Muscle of leg (tissue), 16 donors: ENCODE measurements at places on chromosomes 7 and 10. TPM values are rescaled to one million over a fixed set of nuclear protein-coding genes. Genes with fewer than 3 reads are reported as not detected.

DNA sequence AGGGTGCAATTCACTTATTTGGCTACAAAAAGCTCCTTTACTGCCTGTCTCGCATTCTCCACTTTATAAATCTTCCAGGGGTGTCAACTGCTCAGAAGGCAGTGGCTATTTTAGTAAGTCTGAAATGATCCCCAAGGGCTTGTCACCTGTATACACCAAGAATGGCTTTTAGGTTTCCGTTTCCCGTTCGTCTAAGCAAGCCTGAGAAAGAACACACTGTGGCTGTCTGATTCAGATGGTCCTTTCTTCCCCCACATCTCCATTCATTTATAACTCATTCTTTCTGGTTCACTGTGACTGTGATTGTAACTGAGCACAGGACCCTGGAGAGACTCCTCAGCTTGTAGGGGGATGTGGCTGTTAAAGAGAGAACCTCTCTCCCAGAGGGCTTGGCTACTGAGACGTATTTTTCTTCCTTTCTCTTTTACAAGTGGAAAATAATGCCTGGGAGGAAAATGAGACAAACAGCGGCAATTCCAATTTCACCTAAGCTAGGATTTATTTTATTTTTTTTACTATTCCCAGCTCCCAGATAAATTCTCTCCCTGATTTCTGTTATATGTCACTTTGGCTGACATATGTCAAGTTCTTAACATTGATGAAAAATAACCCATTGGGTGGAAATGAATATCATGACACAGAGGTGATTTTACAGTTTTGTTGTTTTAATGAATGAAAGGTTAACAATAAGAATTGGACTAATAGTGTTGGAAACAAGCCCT lies 129.3 kb downstream of the FAM107B start:
- H3K27me3 ChIP-seq = peaks cover 3% of the 10 kb centered on the region
- no peak overlapping the region for H3K27ac ChIP-seq
- no peak overlapping the region for H3K4me3 ChIP-seq
- peaks cover 9% of the 10 kb centered on the region for H3K4me1 ChIP-seq
- peak; percentile 42 for DNase-seq
- no peaks in the 10 kb centered on the region for H3K36me3 ChIP-seq

DNA sequence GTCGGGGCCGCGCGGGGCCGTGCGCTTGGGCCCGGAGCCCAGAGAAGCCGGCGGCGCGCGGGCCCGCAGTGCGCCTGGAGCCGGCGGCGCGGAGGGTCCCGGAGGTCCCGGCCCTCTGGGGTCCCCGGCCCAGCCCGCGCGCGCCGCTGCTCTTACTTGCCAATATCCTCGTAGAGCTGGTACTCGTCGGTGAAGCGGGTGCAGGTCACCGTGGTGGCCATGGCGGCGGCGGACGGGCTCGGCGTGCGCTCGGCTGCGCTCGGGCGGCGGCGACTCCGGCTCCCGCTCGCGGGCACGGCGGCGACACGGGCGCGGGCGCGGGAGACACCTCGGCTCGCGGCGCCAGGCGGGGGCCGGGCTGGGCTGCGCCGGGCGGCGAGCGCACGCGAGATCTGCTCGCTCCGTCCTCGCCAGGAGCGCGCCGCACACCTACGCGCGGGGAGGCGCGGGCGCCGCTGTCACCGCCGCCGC lies at the start of gene CAMK2B:
Gene CAMK2B, minus strand, starts transcription at position 394 of the 471 bp plus-strand sequence. Its CDS starts 173 bp downstream, at position 221.
- no peaks in the 10 kb centered on the region for H3K36me3 ChIP-seq
- H3K4me1 ChIP-seq = peaks cover 36% of the 10 kb centered on the region
- H3K27ac ChIP-seq = peak within 1 kb of the TSS; percentile 20
- peaks cover 55% of the 10 kb centered on the region for H3K27me3 ChIP-seq
- DNase-seq = no peak

DNA sequence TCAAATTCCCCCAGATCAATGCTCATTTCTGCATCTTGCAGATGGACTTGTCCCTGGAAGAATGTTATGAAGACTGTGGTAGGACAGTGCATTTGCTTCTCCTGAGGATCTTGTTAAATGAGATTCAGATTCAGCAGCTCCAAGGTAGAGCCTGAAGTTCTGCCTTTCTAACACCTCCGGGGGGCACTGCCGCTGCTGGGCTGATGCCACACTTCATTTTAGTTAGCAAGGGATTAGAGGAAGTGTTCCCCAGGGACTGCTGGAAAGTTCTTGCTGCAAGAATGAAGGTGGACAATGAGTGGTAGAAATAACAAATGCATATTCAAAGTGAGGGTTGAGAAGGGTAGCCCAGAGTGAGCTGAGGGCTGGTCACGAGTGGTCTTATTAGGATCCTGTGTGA lies 434.3 kb upstream of the AKR1E2 start:
- DNase-seq = no peak
- H3K27ac ChIP-seq = no peak overlapping the region
- no peaks in the 10 kb centered on the region for H3K4me1 ChIP-seq
- H3K36me3 ChIP-seq = no peaks in the 10 kb centered on the region
- no peak overlapping the region for H3K4me3 ChIP-seq
- no peaks in the 10 kb centered on the region for H3K27me3 ChIP-seq

- H3K4me1 ChIP-seq = no peaks in the 10 kb centered on the region
- no peaks in the 10 kb centered on the region for H3K36me3 ChIP-seq
- DNase-seq = no peak
- H3K4me3 ChIP-seq = no peak within 1 kb of the TSS
- H3K27ac ChIP-seq = no peak within 1 kb of the TSS
- no peaks in the 10 kb centered on the region for H3K27me3 ChIP-seq
These were observed at the start of gene LAMB4 for GRCh38 chr7:108130261-108130660. TSS of gene LAMB4 (minus strand) at chr7:108130361. CDS start at chr7:108123164, 7,197 bp downstream.

DNA sequence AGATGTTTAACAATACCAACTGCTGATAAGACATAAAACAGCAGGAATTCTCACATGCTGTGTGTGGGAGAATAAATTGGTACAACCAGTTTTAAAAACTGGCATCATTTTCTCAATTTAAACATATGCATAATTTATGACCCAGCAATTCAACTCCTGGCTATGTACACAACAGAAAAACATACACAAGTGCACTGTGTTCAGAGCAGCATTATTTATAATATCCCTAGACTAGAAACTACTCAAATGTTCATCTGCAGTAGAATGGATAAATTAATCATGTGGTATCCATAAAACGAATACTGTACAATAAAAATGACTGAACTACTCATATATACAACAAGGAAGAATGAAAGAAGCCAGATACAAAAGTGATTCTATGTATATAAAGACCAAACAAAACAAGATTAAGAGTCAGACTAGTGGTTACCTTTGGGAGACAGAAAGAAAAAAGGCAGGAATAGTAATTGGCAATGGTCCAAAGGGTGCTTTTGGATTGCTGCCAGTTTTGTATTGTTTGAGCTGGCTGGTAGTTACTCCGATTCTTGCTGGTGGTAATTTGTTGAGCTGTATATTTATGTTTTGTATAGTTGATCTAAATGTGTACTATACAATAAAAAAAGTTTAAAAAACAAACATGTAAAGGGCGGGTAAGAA lies 306.0 kb downstream of the TFEC start:
- no peaks in the 10 kb centered on the region for H3K36me3 ChIP-seq
- no peaks in the 10 kb centered on the region for H3K4me1 ChIP-seq
- no peak overlapping the region for H3K4me3 ChIP-seq
- H3K27me3 ChIP-seq = no peaks in the 10 kb centered on the region

GRCh38 chr10:70540789-70541360 lies 61.7 kb downstream of the PRF1 start:
- no peak overlapping the region for H3K4me3 ChIP-seq
- H3K4me1 ChIP-seq = peaks cover 37% of the 10 kb centered on the region
- H3K27ac ChIP-seq = no peak overlapping the region
- no peak for DNase-seq
- no peaks in the 10 kb centered on the region for H3K27me3 ChIP-seq

GRCh38 chr7:10798044-10798443 lies 175.6 kb upstream of the PHF14 start:
- no peaks in the 10 kb centered on the region for H3K4me1 ChIP-seq
- no peak overlapping the region for H3K4me3 ChIP-seq
- DNase-seq = no peak

SORCS1 gene
- 2.4 TPM for total RNA-seq
